ENCODE measurements at places on chromosomes 3 and 15.

DNA sequence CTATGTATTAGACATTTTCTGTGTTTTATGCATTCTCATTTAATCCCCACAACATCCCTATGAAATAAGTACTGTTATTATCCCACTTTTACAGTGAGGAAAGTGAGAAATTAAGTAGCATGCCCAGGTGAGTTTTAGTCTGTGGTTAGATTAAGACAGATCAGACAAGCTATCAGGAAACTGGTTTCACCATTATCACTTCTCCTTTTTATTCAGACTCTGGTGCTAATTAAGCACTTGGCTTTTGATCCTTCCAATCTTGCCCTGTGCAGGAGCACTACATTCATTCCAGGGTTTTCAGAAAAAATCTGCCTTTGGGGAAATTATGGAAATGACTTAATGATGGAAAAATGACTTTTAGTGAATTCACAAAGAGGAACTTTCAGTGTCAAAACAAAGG, 115.2 kb downstream of the TMEM108 start:
- no peak for DNase-seq

- no peak for DNase-seq
Observed at GRCh38 chr3:28972921-28973320, 307.9 kb upstream of the RBMS3 start.

DNA sequence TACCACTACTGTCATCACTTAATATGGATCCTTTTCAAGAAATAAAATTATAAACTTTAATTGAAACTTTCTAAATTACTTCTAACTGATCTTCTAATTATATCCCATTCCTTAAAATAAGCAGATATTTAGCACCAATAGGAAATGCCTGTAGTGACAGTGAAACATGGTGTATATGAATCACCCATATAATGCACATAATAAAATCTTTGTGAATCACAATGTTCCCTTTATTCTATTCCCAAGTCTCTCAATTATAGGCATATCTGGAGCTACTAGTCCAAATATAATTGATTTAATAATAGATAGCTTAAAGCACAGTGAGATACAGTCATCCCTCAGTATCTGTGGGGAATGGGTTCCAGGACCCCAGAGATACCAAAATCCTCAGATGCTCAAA, 490.3 kb downstream of the NLGN1 start:
- no peak for DNase-seq

DNA sequence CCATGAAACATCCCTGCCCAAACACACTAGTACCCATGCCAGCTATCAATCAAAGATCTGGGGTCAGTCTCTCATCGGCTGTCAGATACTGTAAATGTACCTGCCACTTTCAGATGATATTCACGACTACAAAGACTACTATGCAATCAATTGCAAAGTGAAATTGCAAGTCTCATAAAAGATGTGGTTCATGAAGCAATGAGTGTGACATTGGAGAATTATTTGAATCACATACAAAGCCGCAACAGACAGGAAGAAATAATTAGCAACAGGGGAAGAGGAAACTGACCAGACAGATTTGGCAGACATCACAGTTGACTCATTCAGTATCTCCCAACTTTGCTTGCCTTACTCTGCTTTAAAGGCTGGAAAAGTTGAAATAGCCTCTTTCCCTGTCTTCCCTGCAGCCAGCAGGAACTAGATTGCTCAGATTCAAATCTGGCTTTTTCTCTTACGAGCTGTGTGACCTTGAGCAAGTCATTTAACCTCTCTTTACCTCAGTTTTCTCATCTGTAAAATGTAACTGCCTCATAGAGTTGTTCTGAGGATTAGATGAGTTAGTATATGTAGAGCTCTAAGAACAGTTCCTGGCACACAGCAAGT, 95.7 kb upstream of the C3orf80 start:
- no peak for DNase-seq

DNA sequence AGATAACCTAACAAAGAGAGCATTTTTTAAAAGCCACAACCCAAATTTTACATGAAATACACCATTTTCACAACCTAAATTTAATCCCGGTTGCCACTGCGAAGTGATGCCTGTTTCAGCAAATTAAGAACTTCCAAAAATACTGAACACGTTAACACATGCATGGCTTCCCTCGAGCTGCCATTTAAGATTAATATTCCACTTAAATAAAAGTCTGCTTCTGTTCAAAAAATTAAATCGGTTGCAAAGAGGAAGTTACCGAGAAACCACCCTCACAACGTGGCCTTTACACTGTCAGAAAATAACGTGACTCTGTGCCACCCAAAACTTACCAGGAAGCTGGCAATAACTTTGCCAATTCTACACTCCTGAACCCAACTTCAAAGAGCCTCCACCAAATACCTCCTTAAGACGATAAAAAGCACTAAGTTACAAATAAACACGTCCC, 1.2 kb downstream of the TBL1XR1 start:
- no peak for DNase-seq

DNA sequence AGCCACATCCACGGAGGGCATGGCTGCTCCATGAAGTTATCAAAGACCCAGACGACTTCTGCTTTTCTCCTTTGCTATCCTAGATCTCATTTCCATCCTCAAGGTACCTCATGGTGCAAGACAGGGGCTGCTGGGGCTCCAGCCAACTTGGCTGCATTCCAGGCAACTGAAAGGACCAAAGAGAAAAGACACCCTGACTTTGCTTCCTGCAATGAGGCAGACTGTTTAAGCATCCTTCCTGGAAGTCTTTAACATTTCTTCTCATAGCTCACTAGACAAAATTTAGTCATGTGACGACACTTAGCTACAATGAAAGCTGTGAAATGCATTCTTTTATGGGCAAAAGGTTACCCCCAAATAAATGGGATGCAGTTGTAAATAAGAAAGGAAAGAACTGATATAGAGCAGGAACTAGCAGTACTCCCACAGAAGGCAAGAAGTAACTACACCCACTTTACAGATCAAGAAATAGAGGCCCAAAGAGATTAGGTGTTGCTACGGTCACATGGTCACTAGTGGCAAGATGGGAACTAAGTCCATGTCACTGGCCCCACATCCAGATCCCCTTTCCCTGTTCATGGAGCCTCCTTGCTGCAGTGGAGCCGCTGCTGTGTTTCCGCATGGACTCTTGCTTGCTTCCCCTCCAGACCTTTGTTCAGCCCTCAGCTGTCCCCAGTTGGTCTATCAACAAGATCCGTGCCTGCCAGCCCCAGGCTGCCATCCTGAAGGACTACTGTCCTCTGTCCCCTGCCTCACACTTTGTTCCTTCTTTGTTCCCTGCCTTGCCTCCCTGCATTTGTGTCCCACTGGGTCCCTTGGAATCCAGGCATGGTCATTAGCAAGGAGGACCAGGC, 107.0 kb downstream of the XXYLT1 start:
- no peak for DNase-seq

- DNase-seq = peak; percentile 53
Observed at GRCh38 chr3:24352893-24353553, 141.6 kb downstream of the THRB start.

DNA sequence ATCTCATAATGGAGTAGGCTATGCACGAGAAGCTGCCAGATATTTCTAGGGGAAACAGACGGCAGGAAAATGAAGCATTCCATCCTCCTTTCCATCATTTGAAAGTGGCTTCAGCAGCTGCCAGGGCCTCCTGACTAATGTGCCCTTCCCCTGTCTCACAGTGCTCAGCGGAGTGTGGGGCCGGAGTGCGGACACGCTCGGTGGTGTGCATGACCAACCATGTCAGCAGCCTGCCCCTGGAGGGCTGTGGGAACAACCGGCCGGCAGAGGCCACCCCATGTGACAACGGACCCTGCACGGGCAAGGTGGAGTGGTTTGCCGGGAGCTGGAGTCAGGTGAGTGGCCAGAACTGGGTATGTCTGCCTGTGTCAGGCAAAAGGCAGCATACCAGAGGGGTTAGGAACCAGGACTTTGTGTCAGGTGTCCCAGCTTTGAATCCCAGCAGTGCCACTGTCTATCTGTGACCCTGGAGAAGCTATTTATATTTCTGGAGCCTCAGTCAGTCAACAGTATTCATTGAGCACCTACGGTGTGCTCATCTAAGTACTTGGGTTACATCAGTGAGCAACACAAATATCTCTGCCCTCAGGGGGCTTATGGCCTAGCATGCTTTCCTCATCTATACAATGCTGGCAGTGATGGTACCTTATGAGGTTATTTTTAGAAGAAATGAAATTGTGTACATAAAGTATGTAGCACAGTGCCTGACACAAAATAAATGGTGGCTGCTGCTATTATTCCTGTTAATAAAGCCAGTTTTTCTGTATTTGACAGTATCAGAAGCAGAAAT, 52.4 kb upstream of the NR2E3 start:
- DNase-seq = no peak

GRCh38 chr3:127209155-127209839, 16.4 kb downstream of the PRR23E start:
- DNase-seq = no peak

DNA sequence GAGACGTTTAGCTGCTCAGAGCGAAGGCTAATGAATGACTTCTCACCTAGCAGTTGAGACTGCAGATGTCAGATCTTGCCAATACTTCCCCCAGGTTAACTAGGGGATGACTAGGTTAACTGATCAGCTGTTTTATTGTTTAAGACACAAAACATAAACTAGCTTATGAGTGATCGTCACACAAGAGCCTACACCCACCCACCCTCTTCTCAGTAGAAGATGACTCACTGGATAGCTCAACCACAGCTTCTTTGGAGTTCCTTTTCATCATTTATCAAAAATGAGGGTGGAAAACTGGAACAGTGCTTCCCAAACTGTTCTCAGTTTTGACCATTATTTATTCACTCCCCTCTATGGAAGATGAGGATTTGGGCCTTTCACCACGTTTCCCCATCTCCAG, 25.2 kb downstream of the GASK1A start:
- DNase-seq = no peak

DNA sequence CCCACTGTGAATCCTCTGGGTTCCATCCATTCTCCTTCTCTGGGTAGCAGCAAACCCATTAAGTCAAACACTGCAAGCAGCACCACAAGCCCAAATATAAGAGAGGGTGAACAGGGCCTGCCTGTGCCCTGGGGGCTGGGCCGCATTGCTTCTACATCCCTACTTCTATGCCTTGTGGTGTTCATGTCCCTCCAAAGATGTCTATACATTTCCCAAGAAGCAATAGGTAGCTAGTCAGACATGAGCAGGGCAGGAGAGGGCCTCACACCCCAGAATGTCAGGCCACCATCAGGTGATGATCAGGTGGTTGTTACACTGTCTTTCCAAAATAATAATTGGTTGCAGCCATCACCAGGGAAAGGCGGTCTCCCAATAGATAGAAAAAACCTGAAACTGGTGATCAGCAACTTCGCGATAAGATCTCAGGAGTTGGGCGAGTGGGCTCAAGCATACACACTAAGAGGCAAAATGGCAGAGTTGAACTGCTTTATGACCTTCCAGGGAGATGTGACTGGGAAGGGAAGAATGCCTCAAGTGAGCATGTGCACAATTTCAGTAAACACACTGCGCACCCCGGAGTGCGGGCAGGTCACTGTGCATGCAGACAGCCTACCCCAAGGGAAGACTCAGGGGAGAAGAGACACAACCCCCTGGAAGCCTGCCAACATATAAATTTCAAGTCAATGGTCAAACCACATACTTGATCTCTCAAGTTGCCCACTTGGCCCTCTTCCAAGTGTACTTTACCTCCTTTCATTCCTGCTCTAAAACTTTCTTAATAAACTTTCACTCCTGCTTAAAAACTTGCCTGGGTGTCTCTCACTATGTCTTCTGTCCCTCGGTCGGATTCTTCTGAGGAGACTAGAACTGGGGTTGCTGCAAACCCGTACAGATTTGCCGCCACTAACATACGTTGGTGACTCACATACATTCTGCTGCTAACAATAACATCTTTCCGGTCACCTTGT, 39.9 kb downstream of the KLF15 start:
- no peak for DNase-seq

DNA sequence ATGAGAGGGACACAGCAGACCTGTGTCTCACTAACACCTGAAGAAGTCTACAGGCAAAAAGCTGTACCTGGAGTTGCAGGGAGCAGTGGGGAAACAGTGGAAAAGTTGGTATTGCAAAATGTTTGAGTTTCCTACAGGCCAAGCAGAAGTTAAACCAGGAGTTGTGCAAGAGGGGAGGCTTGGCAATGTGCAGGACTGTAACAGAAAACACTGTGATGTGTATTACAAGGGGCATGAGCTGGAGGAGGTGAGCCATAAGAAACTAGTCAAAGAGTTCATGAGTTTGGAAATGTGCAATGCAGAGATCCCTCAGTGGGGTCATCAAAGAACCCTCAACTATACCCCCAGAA, 47.1 kb upstream of the SERPINI2 start:
- no peak for DNase-seq

- DNase-seq = no peak
Observed at GRCh38 chr3:28042095-28042635, 199.3 kb upstream of the CMC1 start.

DNA sequence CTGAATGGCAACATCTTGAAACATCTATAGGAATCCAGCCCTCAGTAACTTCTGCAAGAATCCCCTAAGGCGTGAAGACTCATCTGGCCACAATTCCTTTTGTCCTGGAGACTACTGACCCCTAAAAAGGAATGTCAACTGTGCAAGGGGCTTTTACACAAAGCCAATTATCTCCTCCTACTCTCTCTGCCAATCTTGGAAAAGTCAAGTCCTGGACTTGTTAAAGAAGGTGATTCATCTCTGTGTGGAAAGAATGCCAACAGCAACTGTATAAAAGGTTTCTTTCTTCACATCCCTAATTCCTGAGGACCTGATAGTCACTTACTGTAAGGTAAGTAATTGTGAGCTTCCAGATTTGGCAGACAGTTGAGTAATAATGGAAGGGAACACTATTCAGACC, 22.3 kb downstream of the THRB start:
- DNase-seq = no peak

GRCh38 chr3:69776289-69776688, 37.0 kb downstream of the MITF start:
- no peak for DNase-seq

GRCh38 chr3:9399337-9399703, 1.9 kb downstream of the SETD5 start:
- DNase-seq = no peak

DNA sequence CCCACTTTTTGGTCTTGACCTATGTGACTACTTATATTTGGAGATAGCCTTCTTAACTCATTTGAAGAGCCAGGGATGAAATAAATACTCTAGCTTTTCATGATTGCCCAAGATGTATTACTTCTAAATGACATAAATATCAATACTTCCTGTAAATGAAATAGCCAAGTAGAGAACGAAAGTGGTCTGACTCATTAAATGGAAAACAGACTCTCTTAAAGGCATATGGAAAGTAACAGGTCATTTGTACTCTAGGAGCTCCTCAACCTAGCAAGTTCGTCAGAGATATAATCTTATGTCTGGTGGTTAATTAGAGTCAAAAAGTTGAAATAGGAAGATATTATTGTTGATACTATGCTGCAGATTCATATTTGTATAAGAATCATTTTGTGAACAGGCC, 1105.4 kb downstream of the TUSC7 start:
- no peak for DNase-seq

- no peak for DNase-seq
Observed at GRCh38 chr3:134018406-134018805, 11.3 kb downstream of the SLCO2A1 start.

- DNase-seq = no peak
Observed at GRCh38 chr15:63109920-63110319, 11.7 kb upstream of the LACTB start.

Measured in HAP-1 (cell line).